AG09319 (cell line): ENCODE measurements at places on chromosomes 5 and 9.

DNA sequence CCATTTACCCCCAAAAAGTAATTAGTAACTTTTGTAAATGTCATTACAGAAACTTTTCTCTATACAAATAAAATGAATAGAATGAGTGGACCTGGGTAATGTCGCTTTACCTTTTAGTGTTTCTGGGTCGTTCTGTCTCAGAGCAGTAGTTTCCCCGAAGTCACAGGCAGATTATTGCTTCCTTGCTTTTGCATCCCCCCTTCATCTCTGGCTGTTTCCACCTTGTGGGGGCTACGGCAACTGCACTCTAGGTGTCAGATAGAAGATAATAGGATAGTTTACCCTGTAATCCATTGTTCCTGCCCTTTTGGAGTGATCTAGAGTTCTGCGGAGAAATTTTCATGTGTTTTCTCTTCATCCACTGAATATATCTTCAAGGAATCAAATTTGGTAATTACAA is 68.7 kb downstream of the PRR16 start:
- no peak for DNase-seq

DNA sequence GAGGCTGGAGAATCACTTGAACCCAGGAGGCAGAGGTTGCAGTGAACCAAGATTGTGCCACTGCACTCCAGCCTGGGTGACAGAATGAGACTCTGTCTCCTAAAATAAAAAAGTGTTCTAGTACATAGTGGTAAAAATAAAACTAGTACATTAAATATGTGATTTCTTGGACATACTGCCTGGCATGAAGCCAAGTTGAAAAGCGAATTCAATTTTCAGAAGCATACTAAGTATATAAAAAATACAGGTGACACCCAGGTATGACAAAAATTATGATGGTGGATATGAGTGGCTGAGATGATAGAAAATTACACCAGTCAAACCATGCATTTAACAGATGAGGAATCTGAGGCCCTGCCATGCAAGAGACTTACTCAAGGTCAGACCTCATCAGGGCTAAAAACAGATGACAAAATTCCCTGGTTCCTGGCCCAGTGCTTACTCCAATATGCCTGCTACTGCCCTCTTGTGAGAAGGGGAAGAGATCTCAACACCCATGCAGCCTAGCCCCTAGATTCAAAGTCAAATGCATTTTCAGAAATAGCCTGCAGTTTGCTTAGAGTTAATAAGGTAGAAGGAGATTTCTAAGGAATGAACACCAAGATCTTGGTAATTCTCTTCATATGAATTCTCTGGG is 46.6 kb upstream of the GNPDA1 start:
- DNase-seq, result peak; percentile 43

GRCh38 chr5:54221135-54221534 is 89.2 kb downstream of the ARL15 start:
- DNase-seq, result no peak

- no peak for DNase-seq
Measured at GRCh38 chr9:97755618-97756267, 58.6 kb upstream of the XPA start.

- DNase-seq, result no peak
Measured at GRCh38 chr5:91928754-91929521, 545.8 kb upstream of the ARRDC3 start.

DNA sequence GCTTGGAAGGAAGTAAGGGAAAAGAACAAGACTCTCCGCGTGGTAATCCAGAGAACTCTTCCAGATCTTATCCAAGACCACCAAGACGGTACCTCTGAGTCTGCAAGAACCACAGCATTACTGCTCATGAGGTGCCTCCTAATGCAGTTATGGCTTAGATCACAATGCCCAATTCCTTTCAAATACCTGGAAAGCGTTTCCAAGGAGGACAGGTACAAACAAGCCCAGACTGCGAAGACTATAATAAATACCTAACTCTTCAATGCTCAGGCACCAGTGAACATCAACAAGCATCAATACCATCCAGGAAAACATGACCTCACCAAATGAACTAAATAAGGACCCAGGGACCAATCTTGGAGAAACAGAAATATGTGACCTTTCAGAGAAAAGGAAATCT is 325.5 kb downstream of the CWC27 start:
- DNase-seq, result no peak

DNA sequence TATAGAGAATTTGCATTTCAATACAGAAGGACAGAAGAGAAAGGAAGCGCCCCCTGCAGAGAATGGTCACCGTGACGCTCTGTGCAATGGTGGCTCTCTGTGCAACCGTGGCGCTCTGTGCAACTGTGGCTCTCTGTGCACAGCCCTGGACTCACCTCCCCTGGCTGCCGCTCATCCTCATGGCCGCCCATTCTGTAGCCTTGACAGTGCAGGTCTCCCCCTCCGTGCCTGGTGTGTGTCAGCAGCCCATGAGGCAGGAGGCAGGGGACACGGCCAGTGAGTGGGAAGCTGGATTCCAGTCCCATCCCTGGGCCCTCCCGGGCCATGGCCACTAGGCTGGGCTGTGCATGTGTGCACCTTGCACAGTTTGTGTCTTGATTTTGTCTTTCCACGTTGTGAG is 12.0 kb downstream of the EXOC3 start:
- DNase-seq, result no peak

GRCh38 chr9:136264031-136264430 is 18.4 kb upstream of the QSOX2 start:
- no peak for DNase-seq

- no peak for DNase-seq
Measured at GRCh38 chr5:131381777-131382176, 117.9 kb downstream of the CDC42SE2 start.

DNA sequence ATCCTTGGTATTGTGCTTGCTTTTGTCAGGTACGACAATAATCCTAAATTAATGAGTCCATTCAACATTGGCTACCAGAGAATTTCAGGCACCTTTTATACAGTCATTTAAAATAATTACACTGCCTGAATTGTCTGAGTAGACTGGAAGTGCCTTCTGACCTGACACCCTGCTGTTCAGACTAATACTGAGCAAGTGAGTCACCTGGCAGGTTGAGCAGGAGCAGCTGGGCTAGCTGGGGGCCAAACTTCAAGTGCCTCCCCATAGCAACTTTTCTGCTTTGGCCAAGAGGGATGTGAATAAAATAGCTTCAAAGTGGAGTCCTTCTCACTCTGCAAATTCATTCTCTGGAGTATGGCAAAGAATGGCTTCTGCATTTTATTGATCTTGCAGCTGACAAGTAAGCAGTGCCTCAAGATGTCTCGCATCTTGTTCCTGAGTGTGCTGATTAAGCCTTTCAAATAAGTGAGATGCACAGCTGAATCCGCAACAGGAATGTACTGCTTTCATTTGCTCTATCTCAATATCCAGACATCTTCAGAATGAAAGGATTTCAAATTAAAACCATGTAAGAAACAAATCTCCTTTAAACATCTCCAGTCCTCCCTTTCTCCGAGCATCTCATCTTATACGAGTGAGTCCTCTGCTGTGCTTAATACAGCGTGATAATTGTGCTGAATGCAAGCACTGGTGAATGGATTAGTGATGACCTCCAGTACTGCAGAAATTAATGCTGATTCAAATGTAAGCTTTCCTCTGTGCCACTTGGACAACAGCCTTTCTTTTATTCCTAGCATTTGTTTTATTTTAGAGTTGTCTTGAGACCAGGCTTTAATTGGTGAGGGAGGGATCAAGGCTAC is 271.2 kb downstream of the EDIL3 start:
- no peak for DNase-seq

DNA sequence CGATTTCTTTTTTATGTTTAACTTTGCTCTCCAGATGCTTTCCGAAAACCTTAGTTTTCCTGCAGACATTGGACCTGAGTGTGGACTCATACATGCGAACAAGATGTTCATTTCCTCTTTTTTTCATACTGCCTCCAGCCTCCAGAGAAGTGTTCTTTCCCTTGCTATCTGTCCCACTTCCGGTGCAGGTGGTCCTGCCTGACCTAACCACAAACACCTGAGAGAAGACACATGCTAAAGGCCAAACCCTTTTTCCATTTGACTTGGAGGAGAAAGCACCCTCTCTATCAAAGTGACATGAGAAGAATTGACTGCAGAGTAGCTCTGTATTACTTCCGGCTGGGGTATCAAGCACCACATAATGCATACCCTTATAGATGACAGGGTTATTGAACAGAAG is 334.0 kb downstream of the ARHGEF28 start:
- DNase-seq, result no peak

DNA sequence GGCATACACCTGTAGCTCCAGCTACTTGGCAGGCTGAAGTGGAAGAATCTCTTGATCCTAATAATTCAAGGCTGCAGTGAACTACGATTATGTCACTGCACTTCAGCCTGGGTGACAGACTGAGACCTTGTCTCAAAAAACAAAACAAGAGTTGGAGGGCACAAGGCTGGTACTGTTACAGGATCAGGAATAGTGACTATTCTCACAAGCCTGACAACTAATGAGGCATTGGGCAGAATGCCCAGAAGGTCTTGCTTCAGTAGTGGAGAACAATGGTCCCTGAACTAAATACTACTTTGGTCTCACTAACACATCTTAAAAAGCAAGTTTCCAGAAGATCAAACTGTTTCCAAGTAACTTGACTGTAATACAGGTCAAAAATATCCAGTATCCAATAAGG is 182.9 kb upstream of the RFX3 start:
- no peak for DNase-seq

GRCh38 chr9:95907794-95908193 is 32.3 kb downstream of the ERCC6L2 start:
- no peak for DNase-seq

GRCh38 chr9:82513242-82513751 is 524.7 kb downstream of the SPATA31D1 start:
- no peak for DNase-seq

GRCh38 chr5:109062664-109063063 is 315.0 kb downstream of the FER start:
- DNase-seq, result peak; percentile 69

DNA sequence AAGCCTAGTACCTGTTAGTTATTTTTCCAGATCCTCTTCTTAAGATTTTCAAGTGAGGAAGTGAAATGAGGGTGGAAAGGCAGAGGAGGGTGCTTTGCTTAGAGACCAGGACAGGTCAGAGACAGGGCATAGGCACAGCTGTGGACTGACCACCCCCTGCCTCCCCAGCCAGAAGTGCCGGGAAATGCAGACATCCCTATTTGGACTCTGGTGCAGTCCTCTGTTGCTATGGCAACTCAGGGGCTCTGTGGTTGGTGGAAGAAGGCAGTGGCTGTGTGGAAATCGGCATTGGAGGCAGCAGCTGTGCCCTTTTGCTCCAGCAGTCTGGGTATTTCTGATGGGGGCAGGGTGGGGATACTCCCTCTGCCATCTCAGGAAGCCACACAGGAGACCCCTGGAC is 43.3 kb upstream of the NDFIP1 start:
- no peak for DNase-seq

GRCh38 chr5:27516437-27516836 is 478.1 kb upstream of the CDH9 start:
- DNase-seq, result no peak

GRCh38 chr5:15757619-15758018 is 257.6 kb downstream of the FBXL7 start:
- DNase-seq, result no peak

DNA sequence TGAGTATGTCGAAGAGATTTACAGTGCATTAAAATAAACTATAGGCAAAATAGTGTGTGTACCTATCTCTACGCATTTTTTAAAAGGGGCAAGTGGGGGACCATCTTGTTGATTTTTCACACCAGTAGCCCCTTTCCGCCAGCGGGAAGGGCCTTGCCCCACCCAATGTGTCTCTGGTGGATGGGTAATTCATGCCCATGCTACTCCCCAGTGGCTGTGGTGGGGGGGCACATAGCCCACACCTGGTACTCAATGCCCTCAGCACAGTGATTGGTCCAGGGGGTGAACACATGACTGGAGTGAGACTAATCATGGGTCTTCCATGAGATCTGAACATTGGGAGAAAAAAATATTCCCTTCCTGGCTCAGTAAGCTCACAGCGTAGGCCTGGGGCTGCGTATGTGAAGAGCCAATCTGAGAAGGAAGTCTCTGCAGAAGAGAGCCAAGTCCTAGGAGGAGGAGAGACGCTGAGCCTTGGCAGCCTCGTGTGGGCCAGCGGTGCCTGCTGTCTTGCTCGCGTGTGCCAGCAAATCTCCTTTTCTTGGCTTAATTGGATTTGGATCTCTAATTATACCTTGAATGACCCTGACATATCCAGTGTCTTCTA is 103.4 kb downstream of the ADAMTS2 start:
- DNase-seq, result no peak

DNA sequence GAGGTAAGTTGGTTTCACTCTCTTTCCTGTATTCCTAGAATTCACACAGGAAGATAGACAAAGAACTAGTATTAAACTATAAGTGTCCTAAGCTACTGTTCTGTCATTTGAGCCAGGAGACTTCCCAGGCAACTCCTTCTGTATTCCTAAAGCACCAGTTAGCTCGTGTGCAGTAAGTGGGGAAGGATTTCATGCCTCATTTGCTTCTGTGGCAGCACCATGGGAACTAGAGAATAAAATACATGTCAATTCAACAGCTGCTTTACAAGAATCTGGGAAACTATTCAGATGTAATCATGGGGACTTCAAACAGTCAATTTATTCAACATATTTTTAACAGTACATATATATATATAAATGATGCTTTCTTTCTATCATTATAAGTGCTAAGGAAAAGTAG is 762.3 kb downstream of the PRELID2 start:
- no peak for DNase-seq

DNA sequence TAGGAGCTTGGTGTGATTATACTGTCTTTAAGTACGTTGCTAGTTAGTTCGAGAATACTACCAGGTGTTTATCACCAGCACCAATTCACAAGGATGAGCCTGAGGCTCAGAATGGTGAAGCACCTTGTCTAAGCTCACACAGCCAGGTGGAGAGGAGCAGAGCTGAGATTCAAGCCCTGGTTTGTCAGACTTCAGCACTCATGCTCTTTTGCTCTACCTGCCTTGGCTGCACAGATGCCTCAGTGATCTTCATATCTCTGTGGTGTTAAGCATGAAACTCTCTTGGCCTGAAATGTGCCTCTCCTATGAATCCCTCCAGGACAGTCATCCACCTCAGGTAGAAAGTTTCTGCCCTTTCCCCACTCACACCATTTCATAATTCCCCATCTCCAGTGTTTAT is 12.2 kb downstream of the CAMK4 start:
- DNase-seq, result no peak

GRCh38 chr9:135879619-135880018 is 27.7 kb downstream of the CAMSAP1 start:
- DNase-seq, result no peak

DNA sequence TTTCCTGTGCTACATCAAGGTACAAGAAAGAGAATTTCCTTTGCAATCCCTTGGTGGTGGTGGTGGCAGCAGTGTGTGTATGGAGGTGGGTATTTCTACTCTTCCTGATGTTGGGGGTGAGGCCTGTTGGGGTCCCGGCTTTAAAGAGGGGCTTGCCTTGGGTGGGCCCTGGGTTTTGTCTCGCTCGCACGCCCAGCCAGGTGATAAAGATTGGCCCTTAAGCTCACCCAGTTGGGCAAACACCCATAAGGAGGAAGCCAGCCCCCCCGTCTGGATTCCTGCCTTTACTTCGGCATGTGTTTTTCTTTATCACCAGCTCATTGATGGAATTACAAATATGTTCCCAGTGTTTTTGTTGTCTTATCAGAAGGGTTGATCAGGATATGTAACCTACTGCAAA is 16.0 kb upstream of the SARDH start:
- DNase-seq, result no peak

- DNase-seq, result no peak
Measured at GRCh38 chr9:100880284-100880683, 148.2 kb upstream of the PLPPR1 start.
